MM.1S (cell line): ENCODE measurements at places on chromosomes 16 and 17.

DNA sequence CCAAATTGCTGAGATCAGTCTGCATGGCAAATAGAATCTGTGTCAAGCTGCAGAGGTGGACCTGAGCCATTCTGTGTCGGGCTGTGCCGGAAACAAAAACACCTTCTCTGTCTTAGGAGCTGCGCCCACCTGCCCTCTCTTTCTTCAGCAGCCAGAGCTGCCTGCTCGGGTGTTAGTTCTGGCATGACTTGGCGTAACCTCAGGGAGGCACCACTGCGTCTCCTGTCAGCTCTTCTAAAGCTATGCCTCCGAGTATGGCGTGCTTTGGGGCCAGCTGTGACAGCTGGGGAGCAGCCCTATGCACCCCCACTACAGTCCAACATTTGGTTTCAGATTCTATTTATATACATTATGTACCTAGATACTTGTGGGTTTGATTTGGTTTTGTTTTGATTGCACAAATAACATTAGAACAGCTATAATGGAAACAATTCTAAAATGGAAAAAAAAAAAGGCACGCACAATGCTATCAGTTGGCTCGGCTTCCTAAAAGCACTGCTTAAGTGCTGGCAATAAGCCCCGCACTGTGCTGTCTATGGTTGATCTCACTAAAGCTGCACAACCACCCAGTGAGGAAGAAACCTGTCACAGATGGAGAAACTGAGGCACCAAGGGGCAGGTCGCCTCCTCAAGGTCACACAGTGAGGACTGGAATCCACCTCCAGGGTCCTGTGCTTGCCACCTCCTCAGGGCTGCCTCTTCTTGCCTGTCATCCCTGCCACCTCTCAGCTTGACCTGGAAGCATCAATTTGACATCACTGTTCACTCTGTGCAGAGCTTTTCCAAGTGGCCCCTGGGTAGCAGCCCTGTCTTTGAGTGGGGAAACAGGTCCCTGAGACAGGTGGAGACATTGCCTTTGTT is 18.7 kb upstream of the ADGRG1 start:
- H3K27me3 ChIP-seq: no peaks in the 10 kb centered on the region
- H3K4me3 ChIP-seq: peak overlapping the region; percentile 34
- peaks cover 47% of the 10 kb centered on the region for H3K4me1 ChIP-seq
- peak overlapping the region; percentile 90 for H3K27ac ChIP-seq
- H3K36me3 ChIP-seq: no peaks in the 10 kb centered on the region

DNA sequence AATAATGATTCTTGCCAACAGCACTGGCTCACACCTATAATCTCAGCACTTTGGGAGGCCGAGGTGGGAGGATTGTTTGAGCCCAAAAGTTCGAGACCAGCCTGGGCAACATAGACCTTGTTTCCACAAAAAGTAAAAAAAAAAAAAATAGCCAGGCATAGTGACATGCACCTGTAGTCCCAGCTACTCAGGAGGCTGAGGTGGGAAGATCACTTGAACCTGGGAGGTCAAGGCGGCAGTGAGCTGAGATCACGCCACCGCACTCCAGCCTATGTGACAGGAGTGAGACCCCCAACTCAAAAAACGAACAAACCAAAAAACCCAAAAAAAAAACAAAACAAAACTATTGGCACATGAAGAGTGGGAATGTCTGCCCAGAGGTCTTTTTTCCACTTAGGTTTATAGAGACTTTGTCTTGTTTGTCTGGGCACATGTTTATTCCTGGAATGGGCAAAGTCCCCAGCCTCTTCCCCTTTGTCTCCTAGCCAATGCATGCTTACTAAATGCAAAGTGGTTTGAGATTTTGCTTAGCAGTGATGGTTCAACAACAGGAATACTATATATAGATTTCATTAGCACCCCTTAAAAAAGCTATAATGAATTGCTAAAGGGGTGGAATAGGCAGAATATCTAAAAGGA is 25.9 kb downstream of the NMT1 start:
- H3K27me3 ChIP-seq: no peaks in the 10 kb centered on the region
- no peak overlapping the region for H3K27ac ChIP-seq
- H3K4me1 ChIP-seq: no peaks in the 10 kb centered on the region
- H3K36me3 ChIP-seq: peaks cover 16% of the 10 kb centered on the region

DNA sequence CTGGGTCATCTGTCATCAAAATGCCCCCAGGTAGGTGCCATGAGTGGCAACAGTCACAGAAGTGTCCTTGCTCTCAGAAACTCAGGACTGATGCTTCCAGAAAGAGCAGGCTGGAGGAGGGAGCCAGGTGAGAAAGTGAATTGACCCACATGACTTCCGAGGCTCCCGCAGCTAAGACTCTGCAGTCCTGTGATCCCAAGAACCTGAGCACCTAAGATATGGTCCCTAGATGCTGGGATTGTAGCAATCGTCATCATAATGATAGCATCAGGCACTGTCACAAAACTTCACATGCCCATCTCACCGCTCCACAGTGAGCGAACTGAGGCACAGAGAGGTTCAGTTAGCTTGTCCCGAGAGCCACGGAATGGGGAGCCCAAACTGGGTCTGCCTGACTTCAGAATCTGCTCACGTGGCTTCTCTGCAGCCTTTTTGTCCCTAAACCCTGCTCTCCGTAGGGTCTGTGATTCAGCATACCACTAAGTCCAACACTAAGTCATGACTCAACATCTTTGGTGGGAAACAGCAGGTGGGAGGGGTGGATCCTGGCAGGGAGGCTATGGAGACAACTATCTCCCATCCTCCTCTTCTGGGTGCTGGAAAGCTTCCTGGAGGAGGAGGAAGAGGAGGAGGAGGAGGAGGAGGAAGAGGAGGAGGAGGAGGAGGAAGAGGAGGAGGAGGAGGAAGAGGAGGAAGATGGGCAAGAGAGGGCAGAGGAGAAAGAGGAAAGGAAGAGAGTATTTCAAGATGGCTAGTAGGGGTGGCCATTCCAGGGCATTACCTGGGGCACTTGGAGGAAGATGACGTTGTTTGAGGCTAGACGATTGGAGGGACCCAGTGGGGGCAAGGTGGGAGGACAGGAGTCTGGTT is 55.5 kb upstream of the DLX4 start:
- H3K36me3 ChIP-seq: no peaks in the 10 kb centered on the region
- DNase-seq: no peak
- H3K27me3 ChIP-seq: peaks cover 100% of the 10 kb centered on the region
- no peaks in the 10 kb centered on the region for H3K4me1 ChIP-seq

GRCh38 chr17:81091774-81092517 is 57.0 kb downstream of the BAIAP2 start:
- no peak overlapping the region for H3K4me3 ChIP-seq
- no peaks in the 10 kb centered on the region for H3K36me3 ChIP-seq
- no peak for DNase-seq
- H3K27me3 ChIP-seq: peaks cover 96% of the 10 kb centered on the region
- H3K4me1 ChIP-seq: peaks cover 5% of the 10 kb centered on the region; the same call in 1 of the 2 replicates
- H3K27ac ChIP-seq: no peak overlapping the region
